Right lobe of liver (tissue), 6 donors: ENCODE measurements at places on chromosomes 2 and 18. TPM values are rescaled to one million over a fixed set of nuclear protein-coding genes. Genes with fewer than 3 reads are reported as not detected.

DNA sequence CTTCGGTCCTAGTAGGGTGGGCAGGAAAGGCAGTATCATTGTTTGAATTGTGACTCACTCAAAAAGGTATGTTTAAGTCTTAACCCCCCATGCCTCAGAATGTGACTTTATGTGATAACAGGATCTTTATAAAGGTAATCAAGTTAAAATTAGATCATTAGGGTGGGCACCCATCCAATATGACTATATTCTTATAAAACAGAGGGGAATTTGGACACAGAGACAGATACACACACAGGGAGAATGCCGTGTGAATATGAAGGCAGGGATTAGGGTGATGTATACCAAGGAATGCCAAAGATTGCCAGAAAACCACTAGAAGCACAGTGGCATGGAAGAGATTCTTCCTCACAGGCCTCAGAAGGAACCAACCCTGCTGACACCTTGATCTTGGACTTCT, 281.8 kb downstream of the CLIP4 start:
- no peak for DNase-seq
- no peaks in the 10 kb centered on the region for H3K27me3 ChIP-seq
- H3K4me3 ChIP-seq = no peak overlapping the region
- H3K27ac ChIP-seq = no peak overlapping the region

DNA sequence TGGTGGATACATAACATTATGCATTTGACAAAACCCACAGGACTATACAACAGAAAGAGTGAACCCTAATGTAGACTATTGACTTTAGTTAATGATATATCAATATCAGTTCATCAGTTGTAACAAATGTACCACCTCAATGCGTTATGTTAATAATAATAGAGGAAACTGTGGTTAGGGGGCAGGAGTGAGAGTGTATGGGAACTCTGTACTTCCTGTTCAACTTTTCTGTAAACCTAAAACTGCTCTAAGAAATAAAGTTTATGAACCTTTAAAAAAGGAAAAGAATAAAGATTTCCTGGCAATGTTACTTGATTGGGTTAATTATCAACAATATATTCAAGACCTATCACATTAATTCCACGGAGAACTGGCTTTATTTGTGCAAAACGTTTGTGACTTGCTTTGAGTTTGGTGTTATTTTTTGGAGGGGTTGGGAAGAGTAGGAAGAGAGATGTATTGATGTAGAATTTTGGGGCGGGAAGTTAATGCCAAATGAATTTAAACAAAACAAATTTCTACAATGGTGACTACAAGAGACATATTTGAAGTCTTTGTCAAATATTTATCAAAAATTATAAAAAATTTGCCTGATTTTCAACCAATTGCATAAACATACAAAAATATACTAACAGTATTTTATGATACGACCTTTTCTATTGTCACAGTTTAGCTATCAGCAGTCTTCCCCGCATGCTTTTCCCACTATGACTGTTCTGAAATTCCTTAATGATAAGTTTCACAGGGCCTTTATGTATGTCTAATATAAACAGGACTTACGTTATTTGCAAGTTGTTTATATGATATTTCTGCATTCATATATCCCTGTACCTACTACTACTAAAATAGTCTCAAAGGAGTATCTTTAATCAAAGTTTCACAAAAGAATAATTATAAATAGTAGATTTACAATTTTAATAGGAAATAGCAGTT, 2.1 kb upstream of the RTN4 start:
- no peaks in the 10 kb centered on the region for H3K36me3 ChIP-seq
- H3K4me3 ChIP-seq = no peak overlapping the region
- DNase-seq = no peak
- H3K27ac ChIP-seq = no peak overlapping the region

DNA sequence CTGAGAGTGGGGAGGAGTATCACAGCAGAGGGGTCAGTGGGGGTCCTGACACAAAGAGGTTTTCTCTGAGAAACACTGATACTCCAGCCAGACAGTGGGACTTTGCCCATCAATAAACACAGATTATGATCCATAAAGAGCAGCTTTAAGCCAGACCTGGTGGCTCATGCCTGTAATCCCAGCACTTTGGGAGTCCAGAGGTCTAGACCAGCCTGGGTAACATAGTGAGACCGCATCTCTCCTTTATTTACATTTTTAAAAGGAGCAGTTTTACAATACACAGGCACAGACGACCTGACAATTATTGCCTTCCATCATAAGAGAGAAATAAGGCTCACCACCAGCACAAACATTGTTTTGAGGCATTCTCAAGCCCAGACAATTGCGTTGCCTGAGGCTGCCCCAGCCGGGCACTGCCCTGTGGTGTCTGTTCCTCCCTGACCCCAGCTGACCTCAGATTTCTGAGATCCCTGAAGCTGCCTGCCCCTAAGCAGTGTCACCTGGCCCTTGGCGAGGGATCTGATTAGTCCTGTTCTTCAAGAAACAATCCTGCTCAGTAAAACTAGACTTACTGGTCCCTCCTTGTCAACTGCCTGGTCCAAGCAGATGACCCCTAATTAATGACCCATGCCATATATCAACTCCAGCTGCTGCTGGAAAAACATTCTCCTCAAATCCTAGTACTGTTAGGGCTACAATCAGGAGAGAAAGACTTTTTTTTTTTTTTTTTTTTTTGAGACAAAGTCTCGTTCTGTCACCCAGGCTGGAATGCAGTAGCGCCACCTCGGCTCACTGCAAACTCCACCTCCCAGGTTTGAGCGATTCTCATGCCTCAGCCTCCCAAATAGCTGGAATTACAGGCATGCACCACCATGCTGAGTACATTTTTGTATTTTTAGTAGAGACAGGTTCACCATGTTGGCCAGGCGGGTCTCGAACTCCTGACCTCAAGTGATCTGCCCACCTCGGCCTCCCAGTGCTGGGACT, 59.4 kb upstream of the SOS1 start:
- no peaks in the 10 kb centered on the region for H3K4me1 ChIP-seq
- no peaks in the 10 kb centered on the region for H3K36me3 ChIP-seq
- no peak overlapping the region for H3K4me3 ChIP-seq
- H3K27me3 ChIP-seq = no peaks in the 10 kb centered on the region

DNA sequence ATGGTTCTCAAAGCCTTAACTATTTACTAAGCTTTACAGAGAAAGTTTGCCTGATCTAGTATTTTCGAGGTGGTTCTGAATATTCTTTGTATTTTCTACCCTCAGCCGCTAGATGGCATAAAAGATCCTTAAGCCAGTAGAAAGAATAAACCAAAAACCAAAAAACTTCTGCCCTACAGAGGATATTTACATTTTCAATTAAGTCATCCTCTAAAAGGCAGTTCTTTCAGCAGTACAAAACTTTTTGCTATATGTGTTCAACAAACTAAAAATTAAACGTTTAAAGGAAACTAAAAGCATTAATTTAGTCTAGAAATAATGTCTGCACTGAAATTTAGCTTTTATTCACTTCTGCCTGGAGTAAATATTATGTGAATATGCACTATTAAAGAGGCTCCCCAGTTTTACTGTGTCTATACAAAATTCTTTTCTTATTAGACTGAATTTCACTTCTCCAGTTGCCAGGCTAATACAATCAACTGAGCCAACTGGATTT, 297.5 kb downstream of the PIEZO2 start:
- H3K4me1 ChIP-seq = no peaks in the 10 kb centered on the region
- no peaks in the 10 kb centered on the region for H3K27me3 ChIP-seq
- DNase-seq = no peak
- no peaks in the 10 kb centered on the region for H3K36me3 ChIP-seq
- no peak overlapping the region for H3K4me3 ChIP-seq

The TM4SF20 gene
- total RNA-seq = not detected

GRCh38 chr2:13135369-13135768, 418.6 kb downstream of the TRIB2 start:
- H3K36me3 ChIP-seq = no peaks in the 10 kb centered on the region
- no peaks in the 10 kb centered on the region for H3K4me1 ChIP-seq
- no peak for DNase-seq
- no peaks in the 10 kb centered on the region for H3K27me3 ChIP-seq

DNA sequence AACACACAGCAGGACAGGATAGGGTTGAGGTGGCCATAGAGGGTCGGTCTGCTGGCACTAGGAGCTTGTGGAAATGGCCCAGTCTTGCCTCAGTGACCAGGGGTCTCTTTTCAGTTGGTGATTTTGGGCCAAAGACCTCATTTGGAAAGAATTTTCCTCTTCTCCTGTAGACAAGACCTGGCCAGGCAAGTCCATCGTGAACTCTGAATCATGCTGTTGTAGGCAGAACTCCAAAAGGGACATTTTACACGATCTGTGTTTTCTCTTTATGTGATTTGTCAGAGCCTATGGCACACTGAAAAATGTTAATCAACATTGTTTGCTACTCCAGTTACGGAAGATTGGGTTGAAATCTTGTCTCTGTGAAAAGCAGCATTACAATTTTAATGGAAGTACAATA, 126.1 kb upstream of the PXDN start:
- no peak overlapping the region for H3K4me3 ChIP-seq
- no peaks in the 10 kb centered on the region for H3K36me3 ChIP-seq
- no peak overlapping the region for H3K27ac ChIP-seq
- no peaks in the 10 kb centered on the region for H3K4me1 ChIP-seq

The STARD7 gene
- 80.0 TPM for total RNA-seq

- no peak overlapping the region for H3K27ac ChIP-seq
- DNase-seq = no peak
- H3K4me1 ChIP-seq = no peaks in the 10 kb centered on the region
- H3K27me3 ChIP-seq = no peaks in the 10 kb centered on the region
Measured at GRCh38 chr2:146123256-146123655, 1603.3 kb upstream of the ZEB2 start.

- no peak overlapping the region for H3K4me3 ChIP-seq
- DNase-seq = no peak
- no peak overlapping the region for H3K27ac ChIP-seq
- no peaks in the 10 kb centered on the region for H3K36me3 ChIP-seq
Measured at GRCh38 chr2:47534179-47534919, 131.4 kb downstream of the MSH2 start.

The ERICH2 gene
- total RNA-seq = not detected
